ENCODE measurements at places on chromosomes 1 and 21.

DNA sequence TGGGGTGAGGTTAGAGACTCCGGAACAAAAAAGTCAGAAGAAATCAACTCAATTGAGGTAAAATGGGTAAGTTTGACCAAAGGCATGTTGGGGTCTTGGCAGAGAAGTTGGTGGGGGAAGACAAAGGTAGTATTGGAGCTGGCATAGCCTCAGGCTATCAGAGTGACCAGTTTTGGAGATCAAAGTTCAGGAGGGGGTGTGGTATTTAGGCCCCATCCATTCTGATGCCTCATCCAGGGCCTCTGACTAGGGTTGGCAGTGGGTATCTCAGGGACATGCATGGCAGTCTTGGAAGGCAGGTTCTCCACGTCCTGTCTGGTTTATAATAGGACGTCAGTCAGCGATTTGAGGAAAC is 73.2 kb upstream of the TRABD2B start:
- no peak for DNase-seq

- DNase-seq = no peak
Measured at GRCh38 chr1:103371234-103371633, 154.3 kb upstream of the RNPC3 start.

- peak; percentile 91 for DNase-seq
Measured at GRCh38 chr1:227999056-227999930, 7.5 kb upstream of the WNT3A start.

DNA sequence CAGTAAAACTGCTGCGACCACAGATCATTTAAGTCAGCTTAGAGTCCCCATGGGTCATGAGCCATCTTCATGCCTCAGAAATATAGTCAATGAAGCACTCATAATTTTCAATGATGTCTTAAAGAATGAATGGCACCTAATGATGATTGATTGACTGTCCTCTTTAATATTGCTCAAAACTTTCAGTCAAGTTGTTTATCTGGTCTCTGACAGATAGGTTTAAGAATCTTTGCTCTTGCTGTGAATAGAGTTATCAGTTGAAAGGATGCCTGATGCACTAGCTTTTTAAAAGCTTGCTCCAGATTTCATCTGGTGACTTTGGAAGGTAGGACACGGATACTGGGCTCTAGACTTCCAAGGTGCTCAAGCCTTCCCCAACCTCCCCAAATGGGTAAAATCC is 45.1 kb downstream of the COLGALT2 start:
- DNase-seq = no peak

- no peak for DNase-seq
Measured at GRCh38 chr1:231580874-231581273, 45.7 kb upstream of the DISC1 start.

DNA sequence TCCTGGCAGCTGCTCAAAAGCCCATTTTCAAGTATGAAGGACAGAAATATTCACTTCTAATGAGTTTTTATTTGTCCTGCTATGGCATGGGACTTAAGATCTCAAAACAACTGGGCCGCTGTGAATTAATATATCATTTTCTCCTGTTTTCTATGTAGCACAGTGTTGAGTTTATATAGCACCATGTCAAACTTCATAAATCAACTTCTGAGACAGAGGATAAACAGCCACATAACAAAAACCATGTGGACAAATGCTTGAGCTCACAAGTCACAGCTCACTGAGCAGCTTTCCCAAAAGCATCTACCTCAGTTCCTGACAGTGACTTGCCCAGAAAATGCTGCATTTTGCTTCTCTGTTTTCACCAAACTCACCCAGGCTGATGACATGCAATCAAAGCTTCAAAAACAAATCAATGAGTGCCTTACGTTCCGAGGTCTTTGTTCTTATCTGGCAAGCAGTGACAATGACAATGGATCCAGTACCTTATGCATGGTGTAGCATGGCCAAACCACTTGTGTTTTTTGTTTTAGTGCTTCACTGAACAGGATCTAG is 722.6 kb downstream of the LRRIQ3 start:
- DNase-seq = no peak

Measured in HuH-7 (cell line).